ENCODE measurements at places on chromosomes 4 and X.

- no peak for DNase-seq
Observed at GRCh38 chr4:10893395-10893794, 208.8 kb upstream of the CLNK start.

GRCh38 chr4:56986952-56987351 is 8.3 kb downstream of the POLR2B start:
- no peak for DNase-seq

DNA sequence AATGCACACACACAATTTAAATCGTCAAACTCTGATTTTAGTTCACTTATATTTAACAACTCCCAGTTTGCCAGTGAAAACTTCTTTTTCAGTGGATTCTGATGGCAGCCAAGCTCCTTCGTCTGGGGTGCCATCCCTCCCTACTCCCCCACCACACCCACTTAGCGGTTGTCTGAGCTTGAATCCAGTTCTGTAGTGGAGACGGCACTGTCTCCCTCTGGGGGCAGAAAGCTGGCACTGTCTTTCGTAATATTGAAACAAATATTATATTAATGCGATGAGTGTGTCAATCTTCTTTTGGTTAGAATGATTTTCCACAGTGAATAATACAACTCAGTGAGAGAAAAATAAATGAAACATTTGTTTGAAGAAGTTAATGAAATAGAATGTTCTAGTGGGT is 5.4 kb downstream of the MEPE start:
- no peak for DNase-seq

GRCh38 chr4:5554376-5554775 is 154.0 kb downstream of the EVC2 start:
- no peak for DNase-seq

DNA sequence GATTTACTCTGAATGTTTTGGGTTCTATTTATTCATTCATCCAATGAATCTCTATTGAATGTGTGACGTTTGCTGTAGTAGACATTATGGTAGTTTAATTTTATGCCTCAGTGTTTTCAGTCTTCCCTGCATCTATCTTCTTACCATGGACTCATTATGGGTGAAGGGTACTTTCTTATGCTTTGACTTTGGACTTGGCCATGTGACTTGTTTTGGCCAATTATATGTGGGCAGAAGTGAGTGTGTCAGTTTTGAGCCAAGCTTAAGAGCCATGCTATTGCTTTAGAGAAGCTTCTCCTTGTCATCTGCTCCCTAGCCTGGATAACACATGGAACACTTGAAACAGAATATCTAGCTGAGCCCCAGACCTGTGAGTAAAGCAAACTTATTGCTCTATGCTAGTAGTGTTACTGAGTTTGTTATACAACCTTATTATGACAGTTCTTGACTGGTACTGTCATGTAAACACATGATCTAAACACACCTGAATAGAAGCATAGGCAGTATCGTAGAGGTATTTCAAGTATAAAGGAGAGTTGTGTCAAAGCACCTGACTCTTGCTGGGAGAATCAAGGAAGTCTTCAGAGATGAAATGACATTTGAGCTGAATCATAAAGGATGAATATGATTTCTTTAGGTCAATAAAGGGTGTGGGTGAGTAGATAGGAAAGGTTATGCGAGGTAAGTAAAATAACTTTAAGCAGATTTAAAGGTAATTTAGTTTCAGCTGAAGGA is 128.4 kb downstream of the NAA11 start:
- DNase-seq: no peak

- no peak for DNase-seq
Observed at GRCh38 chr4:74624351-74625151, 169.8 kb downstream of the BTC start.

- DNase-seq: no peak
Observed at GRCh38 chrX:72309297-72310071, 3.8 kb upstream of the CITED1 start.

- no peak for DNase-seq
Observed at GRCh38 chr4:158588777-158589176, 67.1 kb downstream of the RXFP1 start.

Measured in T-helper 9 cell (primary cell).